Tibial nerve (tissue), 4 donors: ENCODE measurements at places on chromosomes 7 and 10. TPM values are rescaled to one million over a fixed set of nuclear protein-coding genes. Genes with fewer than 3 reads are reported as not detected.

GRCh38 chr10:114856544-114857287 is 35.1 kb downstream of the FHIP2A start:
- H3K36me3 ChIP-seq: no peaks in the 10 kb centered on the region
- no peaks in the 10 kb centered on the region for H3K27me3 ChIP-seq
- no peak overlapping the region for H3K4me3 ChIP-seq
- no peaks in the 10 kb centered on the region for H3K4me1 ChIP-seq

CRHR2 gene
- total RNA-seq: not detected

DNA sequence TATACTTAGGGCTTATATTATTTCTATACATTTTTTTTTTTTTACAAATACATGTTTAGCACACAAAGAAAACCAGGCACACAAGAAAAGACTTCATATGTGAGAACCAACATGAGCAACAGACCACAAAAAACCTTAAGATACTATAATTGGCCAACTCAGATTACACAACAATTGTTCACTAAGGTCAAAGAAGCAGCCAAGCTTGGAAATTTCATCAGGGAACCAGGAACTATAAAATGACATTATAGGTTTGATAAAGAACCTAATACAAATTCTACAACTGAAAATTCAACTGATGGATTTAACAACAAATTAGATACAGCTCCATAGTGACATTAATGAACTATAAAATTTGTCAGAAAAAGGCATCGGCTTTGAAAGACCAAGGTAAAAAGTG is 4.4 kb upstream of the LUC7L2 start:
- H3K4me1 ChIP-seq: peaks cover 9% of the 10 kb centered on the region
- no peak overlapping the region for H3K27ac ChIP-seq
- no peak for DNase-seq
- H3K27me3 ChIP-seq: no peaks in the 10 kb centered on the region
- no peak overlapping the region for H3K4me3 ChIP-seq

DNA sequence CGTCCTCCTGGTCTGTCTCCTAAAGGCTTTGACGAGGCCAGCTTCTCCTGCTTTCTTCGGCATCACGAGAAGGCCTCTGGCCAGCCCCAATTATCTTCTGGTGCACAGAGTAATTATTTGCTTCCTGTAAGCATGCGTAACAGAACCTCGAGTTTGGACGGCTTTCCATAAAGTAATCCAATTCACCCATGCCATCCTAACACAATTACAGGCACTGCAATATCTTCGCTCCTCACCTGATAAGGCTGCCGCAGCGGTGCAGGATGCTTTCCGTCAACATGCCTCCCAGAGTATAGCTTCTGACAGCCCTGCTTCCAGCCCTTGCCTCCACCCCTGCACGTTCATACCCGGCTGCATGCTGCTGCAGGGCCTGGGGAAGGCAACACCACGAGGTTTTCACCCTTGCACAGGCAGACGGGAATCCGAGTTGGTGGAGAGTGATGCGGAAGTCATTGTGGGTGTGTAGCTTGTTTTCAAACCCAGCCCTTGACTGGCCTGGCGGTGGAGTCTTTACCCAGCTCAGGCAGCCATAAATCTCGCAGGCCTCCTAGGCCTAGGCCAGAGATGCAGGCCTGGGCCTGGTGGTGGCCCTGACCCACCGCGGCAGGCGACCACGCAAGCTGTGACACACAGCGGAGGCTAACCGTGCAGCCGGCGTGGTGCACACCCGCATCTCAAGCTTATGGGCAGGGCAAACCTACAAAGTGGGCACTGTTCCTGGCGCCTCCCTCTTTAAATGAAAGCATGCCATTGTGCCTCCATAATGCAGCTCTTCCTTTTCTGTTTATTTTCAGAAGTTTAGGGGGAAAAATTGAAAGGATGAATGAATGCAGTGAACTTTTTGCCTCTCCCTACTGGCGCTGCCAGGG is 12.7 kb downstream of the EBF3 start:
- no peaks in the 10 kb centered on the region for H3K36me3 ChIP-seq
- peak; percentile 11 for DNase-seq
- peaks cover 7% of the 10 kb centered on the region for H3K4me1 ChIP-seq
- peaks cover 23% of the 10 kb centered on the region for H3K27me3 ChIP-seq

DNA sequence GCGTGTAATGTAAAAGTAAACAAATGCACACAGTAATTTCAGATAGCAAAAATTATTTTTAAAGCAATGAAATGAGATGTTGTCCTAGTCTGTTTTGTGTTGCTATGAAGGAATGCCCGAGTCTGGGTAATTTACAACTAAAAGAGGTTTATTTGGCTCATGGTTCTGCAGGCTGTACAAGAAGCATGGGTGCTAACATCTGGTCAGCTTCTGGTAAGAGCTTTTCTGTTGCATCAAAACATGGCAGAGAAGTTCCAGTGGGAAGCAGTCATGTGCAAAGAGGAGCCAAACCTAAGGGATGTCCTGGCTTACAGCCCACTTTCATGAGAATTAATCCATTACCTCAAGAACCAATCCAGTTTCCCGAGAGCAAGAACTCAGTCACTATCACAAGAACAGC is 62.9 kb upstream of the MNX1 start:
- H3K4me3 ChIP-seq: no peak overlapping the region
- peaks cover 9% of the 10 kb centered on the region for H3K27me3 ChIP-seq
- no peaks in the 10 kb centered on the region for H3K36me3 ChIP-seq
- H3K27ac ChIP-seq: no peak overlapping the region

LRIT1 gene
- not detected for total RNA-seq

DNA sequence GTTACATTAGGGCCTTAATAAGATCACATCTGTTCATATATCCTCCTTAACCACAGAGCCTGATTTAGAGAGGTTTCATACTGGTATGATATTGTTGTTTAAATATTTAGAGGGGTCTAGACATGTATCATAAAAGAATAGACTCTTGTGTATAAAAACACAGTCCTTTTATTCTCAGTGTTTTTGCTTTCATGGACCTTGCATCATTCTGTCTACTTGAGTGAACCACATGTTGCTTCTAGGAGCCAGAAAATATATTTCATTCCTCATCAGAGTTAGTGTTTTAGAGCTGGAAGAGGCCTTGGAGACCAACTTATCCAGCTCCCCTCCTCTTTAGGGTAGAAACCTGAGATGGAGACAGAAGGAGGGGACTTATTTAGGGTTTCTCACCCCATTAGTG is 312.8 kb downstream of the LRMDA start:
- no peak for DNase-seq
- H3K36me3 ChIP-seq: no peaks in the 10 kb centered on the region
- H3K4me1 ChIP-seq: peaks cover 4% of the 10 kb centered on the region
- no peak overlapping the region for H3K4me3 ChIP-seq
- H3K27me3 ChIP-seq: no peaks in the 10 kb centered on the region
